ENCODE measurements at places on chromosomes 7 and 10.

DNA sequence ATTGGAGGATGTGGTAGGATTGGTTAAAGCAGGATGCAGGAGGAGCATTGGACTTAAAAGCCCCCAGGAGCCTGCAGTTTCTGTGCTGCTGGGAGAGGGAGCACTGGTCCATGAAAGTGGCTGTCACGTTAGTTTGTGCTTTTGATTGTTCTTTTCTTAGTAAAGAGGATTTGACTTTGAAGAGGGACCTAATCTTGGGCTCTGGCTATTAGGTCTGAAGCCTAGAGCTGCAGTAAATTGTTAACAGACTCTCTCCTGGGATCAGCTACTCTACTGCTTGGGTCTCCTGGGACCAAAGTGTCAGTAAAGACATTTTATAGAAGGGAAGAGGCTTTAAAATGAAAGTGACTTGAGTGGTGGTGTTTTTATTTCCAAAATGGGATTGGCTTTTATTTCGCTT lies 3.7 kb downstream of the ZFYVE27 start:
- no peak for DNase-seq

- DNase-seq, result no peak
Measured at GRCh38 chr7:1693991-1694524, 24.0 kb downstream of the ELFN1 start.

- no peak for DNase-seq
Measured at GRCh38 chr7:157904211-157904865, 567.5 kb downstream of the DNAJB6 start.

DNA sequence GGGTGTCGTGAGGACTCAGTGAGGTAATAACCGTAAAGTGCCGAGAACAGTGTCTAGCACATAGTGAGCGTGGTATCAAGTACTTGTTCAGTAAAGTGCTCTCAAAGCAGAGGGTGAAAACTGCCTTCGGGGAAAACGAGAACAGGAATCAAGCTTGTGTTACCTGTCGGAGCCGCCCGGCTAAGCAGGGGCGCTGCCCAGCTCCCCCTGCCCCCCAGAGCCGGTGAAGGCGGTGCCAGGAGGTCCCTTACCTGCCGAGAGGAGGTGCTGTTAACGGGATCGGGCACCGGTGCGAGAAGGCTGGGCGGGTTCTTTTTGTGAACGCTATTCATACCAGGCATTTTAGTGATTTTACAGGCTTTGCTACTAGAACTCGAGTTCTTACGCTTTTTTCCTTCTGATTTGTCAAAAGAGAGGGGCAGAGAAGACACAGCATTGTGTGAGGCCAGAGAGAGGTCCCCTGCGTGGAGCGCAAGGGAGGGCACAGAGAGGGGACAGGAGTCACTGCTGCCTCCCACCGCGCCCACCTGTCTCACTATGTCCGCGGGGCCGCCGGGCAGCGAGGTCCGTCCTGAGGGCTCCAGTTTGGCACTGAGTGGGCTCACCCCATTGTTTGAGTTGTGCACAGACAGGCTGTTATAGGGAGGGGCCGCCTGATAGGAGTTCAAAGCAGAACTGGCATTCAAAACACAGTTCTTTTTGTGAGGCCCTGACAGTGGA lies 32.5 kb upstream of the EFCAB10 start:
- DNase-seq, result no peak

DNA sequence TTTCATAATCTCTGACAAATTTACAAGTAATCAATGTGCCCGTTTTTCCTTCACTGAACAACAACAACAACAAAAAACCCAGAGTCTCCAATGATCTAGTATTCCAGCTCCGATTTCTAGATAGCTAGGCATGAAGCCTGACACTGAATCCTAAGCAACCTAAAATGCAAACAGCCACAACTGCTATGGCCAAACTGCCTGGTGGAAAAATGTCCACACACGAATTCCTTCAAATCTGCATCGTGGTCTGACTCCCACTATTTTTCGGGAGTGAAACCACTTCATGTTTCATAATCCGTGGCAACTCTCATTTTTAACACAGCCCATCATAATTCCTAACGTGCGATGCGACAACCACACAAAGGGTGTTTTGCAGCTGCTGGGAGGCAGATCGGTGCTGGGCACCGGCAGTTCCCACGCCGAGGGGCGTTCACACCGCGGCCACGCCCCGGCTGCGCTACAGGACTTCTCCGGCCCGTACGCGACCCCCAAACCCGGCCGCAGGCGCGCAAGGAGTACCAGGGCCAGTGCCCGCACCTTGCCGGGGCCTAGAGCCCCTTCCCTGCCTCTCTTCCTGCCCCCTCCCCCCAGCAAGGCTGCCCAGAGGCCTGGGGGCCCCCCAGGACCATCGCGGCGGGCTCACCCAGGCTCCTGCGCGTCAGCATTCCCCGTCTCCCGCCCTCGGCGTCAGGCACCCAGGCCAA lies 814 bp downstream of the RUFY2 start:
- peak; percentile 89 for DNase-seq

All from AG08396 (cell line).